Urothelium cell line (cell line): ENCODE measurements at places on chromosomes 2 and 18.

- DNase-seq, result no peak
These were observed 108.2 kb downstream of the RHBDD1 start for GRCh38 chr2:226943862-226944620.

DNA sequence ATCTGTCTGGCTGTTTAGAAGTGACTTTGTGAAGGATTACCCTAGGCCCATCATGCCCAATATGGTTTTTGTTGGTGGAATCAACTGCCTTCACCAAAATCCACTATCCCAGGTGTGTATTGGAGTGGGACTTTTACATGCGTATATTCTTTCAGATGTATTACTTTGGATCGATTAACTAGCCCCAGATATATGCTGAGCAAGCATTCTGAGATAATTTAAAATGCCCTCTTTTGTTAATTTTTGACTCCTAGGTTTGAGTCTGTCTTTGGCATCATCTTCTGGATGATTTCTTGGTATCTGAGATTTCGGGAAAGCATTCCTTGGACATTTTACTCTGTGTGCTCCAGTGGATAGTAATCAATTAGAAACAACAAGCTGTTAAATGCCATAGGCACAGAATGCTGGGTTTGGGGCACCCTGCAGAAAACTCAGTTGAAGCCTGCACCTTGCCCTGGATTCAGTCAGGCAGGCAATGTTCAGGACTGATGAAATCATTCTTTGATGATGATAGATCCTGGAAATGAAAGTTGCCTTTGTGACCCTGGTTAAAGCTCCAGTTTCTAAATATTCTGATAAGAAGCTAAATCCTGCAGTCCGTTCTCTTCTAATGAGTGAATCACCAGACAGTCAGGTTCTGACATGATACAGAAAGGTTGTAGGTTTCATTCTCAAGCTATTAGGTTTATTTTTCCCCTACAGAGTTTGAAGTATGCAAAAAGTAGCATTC is 1.1 kb downstream of the UGT1A1 start:
- no peak for DNase-seq

- peak; percentile 25 for DNase-seq
These were observed 35.5 kb downstream of the EFEMP1 start for GRCh38 chr2:55887901-55888624.

DNA sequence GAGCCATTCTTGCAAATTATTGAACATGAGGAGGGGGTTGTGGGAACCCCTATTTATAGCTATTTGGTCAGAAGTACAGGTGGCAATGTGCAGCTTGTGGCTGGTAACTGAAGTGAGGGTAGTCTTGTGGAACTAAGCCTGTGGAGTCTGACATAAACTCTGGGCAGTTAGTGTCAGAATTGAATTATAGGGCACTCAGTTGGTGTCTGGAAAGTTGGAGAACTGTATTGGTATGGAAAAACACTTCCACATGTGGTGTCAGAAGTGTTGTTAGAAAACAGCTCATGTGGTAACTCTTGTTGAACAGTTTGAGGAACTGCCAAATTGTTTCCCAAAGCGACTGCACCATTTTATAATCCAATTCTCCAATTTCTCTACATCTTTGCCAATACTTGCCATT is 7.5 kb downstream of the RALBP1 start:
- no peak for DNase-seq

DNA sequence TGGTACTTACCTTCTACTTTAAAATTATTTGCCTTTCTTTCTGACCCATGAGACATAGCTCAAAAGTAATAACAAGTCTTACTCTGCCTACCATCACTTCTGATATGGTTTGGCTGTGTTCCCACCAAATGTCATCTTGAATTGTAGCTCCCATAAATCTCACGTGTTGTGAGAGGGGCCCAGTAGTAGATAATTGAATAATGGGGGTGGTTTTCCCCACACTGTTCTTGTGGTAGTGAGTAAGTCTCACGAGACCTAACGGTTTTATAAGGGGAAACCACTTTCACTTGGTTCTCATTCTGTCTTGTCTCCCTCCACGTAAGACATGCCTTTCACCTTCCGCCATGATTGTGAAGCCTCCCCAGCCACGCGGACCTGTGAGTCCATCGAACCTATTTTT is 47.5 kb downstream of the GALNT3 start:
- DNase-seq, result no peak

DNA sequence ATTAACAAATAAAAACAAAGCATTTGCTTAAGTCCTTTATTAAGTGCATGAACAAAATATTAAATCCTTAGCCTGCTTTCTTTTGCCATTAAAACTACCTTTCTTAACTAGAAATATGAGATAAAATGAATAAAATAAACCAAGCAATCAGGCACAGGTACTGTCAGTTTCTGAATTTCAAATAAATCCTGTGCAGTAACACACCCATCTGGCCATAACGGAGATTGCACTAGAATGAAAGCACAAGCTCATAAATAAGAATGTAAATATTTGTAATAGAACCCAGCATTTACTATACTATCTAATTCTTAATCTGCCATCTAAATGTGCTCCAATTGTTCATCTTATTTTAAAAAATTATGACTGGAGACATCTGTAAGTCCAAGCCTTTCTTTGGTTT is 31.9 kb downstream of the PRKRA start:
- no peak for DNase-seq

DNA sequence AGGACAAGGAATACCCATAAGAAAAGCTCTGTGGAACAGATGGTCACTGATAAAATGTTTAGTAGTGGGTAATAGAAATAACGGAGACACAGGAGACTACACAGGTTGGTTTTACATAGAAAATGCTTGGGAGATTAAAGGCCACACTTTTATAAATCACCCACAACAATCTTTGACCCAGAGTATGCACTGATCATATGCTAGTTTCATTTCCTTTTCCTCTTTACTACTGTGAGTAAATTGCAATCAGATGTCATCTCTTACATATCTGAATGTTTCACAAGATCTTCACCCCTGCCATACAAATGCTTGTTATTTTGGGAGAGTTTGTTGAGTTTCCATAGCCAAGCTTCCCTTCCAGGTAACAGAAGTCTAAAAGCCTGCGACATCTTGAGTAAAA is 978.4 kb upstream of the KLHL29 start:
- DNase-seq, result no peak

GRCh38 chr18:63575681-63576080 is 11.5 kb upstream of the SERPINB13 start:
- no peak for DNase-seq

- no peak for DNase-seq
These were observed 27.5 kb downstream of the INHBB start for GRCh38 chr2:120373424-120373823.

- no peak for DNase-seq
These were observed 130.6 kb downstream of the COL6A3 start for GRCh38 chr2:237283131-237283928.

DNA sequence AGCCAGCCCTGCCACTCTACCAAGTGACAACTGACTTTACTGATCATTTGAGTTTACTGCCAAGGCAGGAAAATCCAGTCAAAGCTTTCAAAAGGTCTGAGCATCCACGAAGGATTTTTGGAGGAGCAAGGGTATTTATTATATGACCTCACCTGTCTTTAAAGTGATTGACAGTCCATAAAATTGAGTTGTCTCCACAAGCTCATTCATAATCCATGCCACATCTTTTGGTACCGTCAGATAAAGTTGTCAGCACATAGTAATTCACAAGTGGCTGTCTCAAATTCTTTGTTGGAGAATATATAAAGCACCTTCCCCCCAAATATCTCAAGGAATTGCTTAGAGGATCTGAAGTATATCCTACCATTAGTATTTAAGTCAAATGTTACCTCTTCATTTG is 240.5 kb downstream of the METTL4 start:
- DNase-seq, result no peak

GRCh38 chr2:26526105-26526504 is 48.2 kb upstream of the OTOF start:
- no peak for DNase-seq

- no peak for DNase-seq
These were observed 40.0 kb downstream of the STEAP3 start for GRCh38 chr2:119263656-119264055.

GRCh38 chr2:191032588-191033429 is 18.8 kb upstream of the STAT1 start:
- DNase-seq, result no peak

DNA sequence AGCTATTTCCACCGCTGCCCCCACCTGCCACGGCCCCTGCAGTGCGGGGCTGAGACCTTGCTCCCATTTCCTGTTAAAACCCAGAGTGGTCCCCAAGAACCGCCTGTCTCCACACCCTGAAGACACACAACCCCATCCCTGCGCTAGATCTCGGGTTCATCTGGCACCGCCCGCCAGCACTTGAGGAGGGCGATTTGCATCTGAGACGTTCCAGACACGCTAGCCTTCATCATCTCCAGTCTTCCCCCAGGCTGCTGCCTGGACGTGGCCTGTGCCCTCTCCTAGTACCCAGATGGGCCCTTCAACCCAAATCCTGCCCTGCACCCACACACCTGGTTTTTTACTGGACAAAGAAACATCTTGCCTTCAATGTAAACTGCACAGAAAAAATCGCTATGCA is 49.8 kb downstream of the SLC66A2 start:
- no peak for DNase-seq

- no peak for DNase-seq
These were observed 13.8 kb downstream of the FAM210A start for GRCh38 chr18:13712400-13713131.

DNA sequence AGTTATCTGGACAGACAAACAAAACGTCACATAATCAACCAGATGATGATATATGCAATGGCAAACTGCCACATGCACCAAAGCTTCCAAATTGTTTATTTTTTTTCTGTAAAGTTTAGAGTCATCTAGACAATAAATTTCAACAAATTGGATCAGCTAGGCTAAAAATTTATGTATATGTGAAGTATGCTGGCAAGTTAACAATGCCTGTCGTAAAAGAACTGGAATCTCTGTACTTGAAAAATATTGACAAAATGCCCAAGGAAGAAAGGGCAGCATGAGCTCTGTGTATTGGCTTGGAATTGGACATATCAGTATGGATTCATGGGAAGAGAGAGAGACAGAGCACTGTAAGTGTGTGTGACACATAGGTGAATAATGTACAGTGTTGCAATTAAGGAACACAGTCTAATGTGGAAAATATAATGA is 309.8 kb downstream of the ERBB4 start:
- DNase-seq, result no peak

GRCh38 chr2:86638712-86639111 is 15.0 kb upstream of the RNF103 start:
- no peak for DNase-seq

- no peak for DNase-seq
These were observed 22.7 kb upstream of the DOCK10 start for GRCh38 chr2:225064928-225065327.

- DNase-seq, result no peak
These were observed 118.2 kb downstream of the CTNNA2 start for GRCh38 chr2:79630972-79631557.

- no peak for DNase-seq
These were observed 1385.4 kb upstream of the PIK3C3 start for GRCh38 chr18:40569605-40570004.

DNA sequence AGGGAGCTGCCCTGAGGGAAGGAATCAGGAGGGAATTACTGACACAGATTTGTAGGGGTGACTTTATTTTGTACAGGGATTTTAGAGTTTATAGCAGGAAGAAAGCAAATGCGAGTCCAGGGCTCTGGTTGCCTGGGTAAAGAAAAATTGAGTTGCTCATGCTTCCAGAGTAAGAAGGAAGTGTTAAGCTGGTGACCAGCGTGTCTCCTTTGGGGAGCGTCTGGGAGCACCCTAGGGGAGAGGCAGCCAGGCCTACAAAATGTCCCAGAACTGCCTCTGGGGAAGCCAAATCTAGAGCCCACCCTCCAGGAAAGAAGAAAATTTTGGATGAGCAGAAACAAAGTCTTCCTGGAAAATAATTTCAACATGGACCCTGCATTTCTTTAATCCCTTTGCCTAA is 147.0 kb downstream of the VAPA start:
- DNase-seq, result no peak

- no peak for DNase-seq
These were observed 137.4 kb downstream of the CALCRL start for GRCh38 chr2:187310701-187311100.

DNA sequence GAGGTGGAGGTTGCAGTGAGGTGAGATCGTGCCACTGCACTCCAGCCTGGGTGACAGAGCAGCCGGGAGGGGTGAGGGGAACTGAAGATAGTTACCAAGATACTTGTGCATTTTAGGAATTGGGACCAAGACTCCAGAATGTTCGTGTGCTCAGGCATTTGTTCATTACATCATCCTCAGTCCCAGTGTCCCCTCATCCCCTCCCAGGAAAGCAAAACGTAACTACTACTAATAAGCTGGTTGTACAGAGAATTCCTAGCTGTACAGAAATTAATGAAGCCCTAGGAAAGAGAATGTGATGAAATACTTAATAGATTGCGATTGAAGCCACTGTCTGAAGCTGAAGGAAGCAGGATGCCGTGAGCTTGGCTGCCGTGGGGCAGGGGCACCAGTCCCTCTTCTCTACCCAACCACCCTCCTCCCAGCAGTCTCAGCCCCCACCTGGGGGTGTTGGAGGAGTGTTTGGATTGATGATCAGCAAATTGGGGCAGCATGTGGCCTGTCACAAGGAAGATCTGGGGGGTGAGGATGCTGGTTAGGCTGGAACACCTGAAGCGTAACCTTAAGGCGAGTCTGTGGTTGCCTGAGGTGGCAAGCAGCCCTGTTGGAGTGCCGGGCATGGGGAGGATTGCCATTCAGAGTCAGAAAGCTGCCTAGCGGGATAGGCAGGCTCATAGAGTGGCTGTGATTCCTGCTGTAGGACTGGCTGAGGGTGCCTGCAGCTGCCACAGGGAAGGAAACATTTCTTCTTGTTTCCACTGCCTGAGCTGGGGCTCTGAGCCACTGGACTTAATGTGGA is 140.9 kb downstream of the SH3RF3 start:
- DNase-seq, result no peak

DNA sequence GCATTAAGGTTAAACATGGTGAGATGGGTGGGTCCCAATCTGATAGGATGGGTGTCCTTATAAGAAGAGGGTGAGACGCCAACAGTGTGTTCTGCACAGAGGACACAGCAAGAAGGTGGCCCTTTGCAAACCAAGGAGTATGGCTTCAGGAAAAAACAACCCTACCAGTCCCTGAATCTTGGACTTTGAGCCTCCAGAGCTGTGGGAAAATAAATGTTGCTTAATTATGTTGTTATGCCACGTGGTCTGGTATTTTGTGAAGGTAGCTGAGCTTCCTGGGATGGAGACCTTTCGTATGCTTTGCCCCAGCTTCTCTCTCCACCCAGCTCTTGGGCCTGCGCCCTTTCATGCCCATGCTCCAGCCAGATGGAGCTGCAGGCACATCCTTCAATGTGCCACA is 114.2 kb upstream of the EPC2 start:
- DNase-seq, result no peak
